Cardiac muscle cell (in vitro differentiated cells and primary cell): ENCODE measurements at places on chromosomes 13 and 19. TPM values are rescaled to one million over a fixed set of nuclear protein-coding genes. Genes with fewer than 3 reads are reported as not detected.

DNA sequence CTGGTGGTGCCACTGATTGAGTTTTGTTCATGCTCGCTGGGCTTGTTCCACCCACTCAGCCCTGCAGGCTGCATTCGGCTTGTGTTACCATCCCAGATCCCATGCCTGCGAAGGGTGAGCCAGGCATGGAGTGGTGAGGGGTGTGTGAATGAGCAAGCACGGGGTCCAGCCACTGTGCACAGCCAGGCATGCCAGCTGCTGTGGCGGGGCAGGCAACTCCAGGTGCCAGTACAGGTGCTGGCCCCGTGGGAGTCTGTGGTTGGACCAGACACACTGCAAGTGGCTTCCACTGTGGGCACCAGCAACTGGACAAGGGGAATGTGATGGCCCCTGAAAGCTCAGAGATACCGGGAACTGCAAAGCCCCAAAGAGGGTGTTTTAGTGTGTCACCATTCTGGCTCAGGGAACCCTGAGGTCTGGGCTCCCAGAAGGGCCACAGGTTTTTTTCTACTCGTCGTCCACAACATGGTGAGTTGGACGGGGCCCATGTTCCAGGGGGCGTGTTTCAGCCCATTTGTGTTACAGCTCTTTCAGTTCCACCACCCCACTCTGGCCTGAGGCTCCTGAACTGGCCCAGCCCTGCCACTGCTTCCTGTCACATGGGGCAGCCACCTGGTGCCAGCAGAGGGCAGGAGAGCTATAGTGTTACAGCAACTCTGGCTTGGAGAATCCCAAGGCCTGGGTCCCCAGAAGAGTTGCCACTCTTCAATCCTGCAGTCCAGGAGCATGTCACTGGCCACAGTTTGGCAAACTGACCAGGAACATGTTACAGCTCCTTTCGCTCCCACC lies 217.0 kb upstream of the OBI1 start:
- H3K27ac ChIP-seq, result no peak overlapping the region
- H3K4me1 ChIP-seq, result no peaks in the 10 kb centered on the region
- DNase-seq, result no peak
- no peaks in the 10 kb centered on the region for H3K27me3 ChIP-seq
- no peak overlapping the region for H3K4me3 ChIP-seq

DNA sequence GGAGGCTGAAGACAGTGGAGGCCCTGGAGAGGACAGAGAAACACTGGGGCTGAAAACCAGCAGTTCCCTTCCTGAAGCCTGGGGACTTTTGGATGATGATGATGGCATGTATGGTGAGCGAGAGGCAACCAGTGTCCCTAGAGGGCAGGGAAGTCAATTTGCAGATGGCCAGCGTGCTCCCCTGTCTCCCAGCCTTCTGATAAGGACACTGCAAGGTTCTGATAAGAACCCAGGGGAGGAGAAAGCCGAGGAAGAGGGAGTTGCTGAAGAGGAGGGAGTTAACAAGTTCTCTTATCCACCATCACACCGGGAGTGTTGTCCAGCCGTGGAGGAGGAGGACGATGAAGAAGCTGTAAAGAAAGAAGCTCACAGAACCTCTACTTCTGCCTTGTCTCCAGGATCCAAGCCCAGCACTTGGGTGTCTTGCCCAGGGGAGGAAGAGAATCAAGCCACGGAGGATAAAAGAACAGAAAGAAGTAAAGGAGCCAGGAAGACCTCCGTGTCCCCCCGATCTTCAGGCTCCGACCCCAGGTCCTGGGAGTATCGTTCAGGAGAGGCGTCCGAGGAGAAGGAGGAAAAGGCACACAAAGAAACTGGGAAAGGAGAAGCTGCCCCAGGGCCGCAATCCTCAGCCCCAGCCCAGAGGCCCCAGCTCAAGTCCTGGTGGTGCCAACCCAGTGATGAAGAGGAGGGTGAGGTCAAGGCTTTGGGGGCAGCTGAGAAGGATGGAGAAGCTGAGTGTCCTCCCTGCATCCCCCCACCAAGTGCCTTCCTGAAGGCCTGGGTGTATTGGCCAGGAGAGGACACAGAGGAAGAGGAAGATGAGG lies 1.5 kb downstream of the PPP1R15A start:
- no peak for DNase-seq
- peaks cover 41% of the 10 kb centered on the region for H3K4me1 ChIP-seq
- peak overlapping the region; percentile 68 for H3K4me3 ChIP-seq
- H3K27me3 ChIP-seq, result no peaks in the 10 kb centered on the region
- H3K36me3 ChIP-seq, result peaks cover 13% of the 10 kb centered on the region
- peak overlapping the region; percentile 99 for H3K27ac ChIP-seq

DNA sequence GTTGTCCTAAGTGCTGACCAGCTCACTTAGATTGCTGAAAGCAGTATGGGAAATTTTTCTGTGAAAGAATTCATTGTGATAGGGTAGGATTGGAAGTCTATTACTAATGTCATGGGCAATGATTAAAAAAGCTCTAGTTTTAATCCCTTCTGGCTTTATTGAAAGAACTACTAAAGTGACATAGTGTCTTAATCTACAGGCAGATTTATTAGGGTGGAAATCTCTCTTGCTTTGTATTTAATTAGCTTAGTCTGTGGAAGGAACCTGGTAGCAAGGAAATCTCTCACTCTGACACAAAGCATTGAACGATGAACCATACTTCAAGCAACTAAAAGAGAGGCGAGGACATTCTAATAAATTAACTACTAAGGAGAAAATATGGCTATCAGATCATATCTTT lies 1029.2 kb upstream of the PCDH20 start:
- H3K4me3 ChIP-seq, result no peak overlapping the region
- H3K27me3 ChIP-seq, result no peaks in the 10 kb centered on the region
- H3K4me1 ChIP-seq, result no peaks in the 10 kb centered on the region
- H3K27ac ChIP-seq, result no peak overlapping the region
- H3K36me3 ChIP-seq, result no peaks in the 10 kb centered on the region

- no peak for DNase-seq
- H3K4me3 ChIP-seq, result no peak overlapping the region
- no peaks in the 10 kb centered on the region for H3K4me1 ChIP-seq
- H3K27me3 ChIP-seq, result no peaks in the 10 kb centered on the region
These were observed 6.4 kb downstream of the ZNF551 start for GRCh38 chr19:57688011-57688763.

DNA sequence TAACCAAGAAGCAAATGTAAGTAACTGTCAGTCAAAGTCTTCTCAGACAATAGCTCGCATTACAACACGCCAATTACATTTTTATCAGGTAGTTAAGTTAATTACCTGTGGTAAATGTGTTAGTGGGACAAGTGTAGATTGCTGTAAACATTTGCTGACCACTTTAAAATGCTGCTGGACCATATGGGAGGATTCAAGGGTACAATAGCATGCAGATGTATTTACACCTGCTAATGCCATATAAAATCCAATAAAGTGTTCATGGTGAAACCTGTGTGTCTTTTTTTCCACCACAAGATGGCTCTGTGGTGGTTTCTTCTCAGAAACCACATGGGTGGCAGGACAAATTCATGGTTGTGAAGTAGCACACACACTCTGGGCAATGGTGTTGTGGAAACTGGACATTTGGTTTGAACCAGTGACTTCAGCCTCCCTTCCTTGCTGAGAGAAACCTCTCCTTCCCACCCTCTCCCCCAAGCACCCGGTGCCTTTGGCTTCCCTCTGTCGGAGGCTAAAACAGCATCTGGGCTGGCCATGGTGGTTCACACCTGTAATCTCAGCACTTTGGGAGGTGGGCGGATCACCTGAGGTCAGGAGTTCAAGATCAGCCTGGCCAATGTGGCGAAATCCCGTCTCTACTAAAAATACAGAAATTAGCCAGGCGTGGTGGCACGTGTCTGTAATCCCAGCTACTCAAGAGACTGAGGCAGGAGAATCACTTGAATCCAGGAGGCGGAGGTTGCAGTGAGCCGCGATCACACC lies 18.1 kb upstream of the GTF3A start:
- no peaks in the 10 kb centered on the region for H3K27me3 ChIP-seq
- H3K27ac ChIP-seq, result no peak overlapping the region
- peak; percentile 56 for DNase-seq

- H3K27me3 ChIP-seq, result peaks cover 9% of the 10 kb centered on the region
- peaks cover 5% of the 10 kb centered on the region for H3K4me1 ChIP-seq
- no peak overlapping the region for H3K4me3 ChIP-seq
- no peak for DNase-seq
- no peak overlapping the region for H3K27ac ChIP-seq
These were observed 1.3 kb downstream of the TNNT1 start for GRCh38 chr19:55147545-55148251.

DNA sequence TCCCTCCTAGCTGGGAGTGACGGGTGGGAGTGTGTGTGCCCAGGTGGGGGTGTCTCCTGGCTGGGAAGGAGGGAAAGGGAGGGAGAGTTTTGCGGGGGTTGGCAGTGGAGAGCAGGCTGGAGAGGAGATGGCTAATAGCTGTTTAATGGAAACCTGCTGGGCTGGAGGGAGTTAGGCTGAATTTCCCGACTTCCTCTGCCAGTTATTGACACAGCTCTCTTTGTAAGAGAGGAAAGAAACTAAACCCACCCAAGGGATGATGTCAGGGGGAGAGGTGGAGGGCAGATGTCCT lies 10.2 kb upstream of the ILF3 start:
- peaks cover 7% of the 10 kb centered on the region for H3K4me1 ChIP-seq
- H3K36me3 ChIP-seq, result peaks cover 7% of the 10 kb centered on the region
- peak overlapping the region; percentile 59 for H3K27ac ChIP-seq
- no peak overlapping the region for H3K4me3 ChIP-seq
- no peak for DNase-seq
- no peaks in the 10 kb centered on the region for H3K27me3 ChIP-seq

GRCh38 chr19:50705422-50706019 lies 14.1 kb downstream of the SHANK1 start:
- peaks cover 24% of the 10 kb centered on the region for H3K27me3 ChIP-seq
- H3K36me3 ChIP-seq, result no peaks in the 10 kb centered on the region
- H3K4me3 ChIP-seq, result no peak overlapping the region
- DNase-seq, result peak; percentile 70
- no peak overlapping the region for H3K27ac ChIP-seq
- no peaks in the 10 kb centered on the region for H3K4me1 ChIP-seq

- H3K36me3 ChIP-seq, result no peaks in the 10 kb centered on the region
- no peak overlapping the region for H3K4me3 ChIP-seq
These were observed 62.1 kb downstream of the RUBCNL start for GRCh38 chr13:46324976-46325375.

GRCh38 chr13:97238432-97238831 lies 16.3 kb downstream of the MBNL2 start:
- no peaks in the 10 kb centered on the region for H3K36me3 ChIP-seq
- H3K27me3 ChIP-seq, result no peaks in the 10 kb centered on the region
- no peak for DNase-seq
- H3K4me3 ChIP-seq, result no peak overlapping the region
- peaks cover 19% of the 10 kb centered on the region for H3K4me1 ChIP-seq
- no peak overlapping the region for H3K27ac ChIP-seq

DNA sequence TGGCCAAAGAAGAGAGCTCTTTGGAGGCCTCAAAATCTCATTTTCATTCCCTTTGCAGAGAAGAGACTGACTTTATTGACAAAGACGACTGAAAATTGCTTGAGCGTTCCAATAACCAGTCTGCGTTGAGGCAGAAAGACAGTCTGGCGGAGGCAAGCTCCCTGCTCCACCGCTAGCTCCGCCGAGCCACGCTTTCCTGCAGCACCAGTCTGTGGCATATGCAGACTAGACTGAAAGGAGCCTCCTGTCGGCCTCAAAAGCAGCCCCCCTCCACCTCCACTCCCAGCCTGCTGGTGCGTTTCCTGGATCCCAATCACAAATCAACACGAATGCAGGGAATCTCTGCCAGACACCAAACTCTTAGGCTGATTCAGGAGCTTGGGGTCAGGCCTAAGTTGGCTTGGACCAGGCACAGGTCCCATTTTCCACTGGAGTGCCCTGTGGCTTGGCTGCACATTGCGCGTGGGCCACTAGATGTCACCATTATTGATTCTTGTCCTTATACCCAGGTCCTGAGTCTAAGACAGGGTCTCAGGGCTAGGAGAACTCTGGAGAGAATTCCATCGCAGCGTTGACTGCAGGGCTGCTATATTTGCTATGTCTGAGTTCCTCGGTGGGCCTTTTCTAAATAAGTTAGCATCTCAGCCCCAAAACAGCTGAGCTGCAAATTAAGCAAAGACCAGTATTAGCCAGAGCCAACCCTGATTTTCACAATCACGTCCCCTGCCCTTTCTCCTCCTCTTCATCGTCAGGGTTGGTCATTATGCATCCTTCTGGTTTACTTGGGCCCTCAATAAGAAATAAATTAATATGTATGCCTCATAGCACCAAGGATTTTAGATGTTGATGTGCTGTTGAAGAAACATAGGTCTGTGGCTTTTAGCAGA lies 5.2 kb upstream of the ZNF507 start:
- no peak overlapping the region for H3K4me3 ChIP-seq
- peak; percentile 61 for DNase-seq
- H3K27me3 ChIP-seq, result no peaks in the 10 kb centered on the region
- no peaks in the 10 kb centered on the region for H3K36me3 ChIP-seq
- H3K27ac ChIP-seq, result no peak overlapping the region

DNA sequence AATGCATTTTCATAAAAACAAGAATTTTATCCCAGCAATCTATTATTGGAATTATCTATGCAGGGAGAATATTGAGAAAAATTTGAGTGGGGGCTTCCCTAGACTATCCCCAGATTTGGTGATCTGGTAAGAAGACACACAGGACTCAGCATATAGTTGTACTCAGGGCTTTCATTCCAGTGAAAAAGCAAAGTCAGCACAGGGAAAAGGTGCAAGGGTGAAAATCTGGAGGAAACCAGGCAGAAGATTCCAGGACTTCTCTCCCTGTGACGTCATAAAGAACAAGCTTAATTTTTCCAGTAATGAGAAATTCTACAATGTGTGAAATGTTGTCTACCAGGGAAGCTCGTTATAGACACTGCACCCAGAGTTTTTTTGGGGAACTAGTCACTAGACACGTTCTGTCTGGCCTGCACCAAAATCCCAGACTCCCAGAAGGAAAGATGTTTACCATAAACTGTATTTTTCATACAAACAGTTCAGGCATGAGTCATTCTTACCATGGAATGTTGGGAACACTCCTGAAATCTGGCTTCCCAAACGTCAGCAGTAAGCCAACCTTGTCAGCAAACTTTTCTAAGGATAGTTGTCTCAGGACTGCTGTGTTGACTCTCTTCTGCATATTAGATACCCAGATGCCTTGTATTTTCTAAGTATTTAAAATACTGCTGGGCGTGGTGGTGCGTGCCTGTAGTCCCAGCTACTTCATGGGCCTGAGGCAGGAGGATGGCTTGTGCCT lies 107.4 kb downstream of the DNAJC3 start:
- H3K4me1 ChIP-seq, result no peaks in the 10 kb centered on the region
- no peak overlapping the region for H3K27ac ChIP-seq
- H3K4me3 ChIP-seq, result no peak overlapping the region

GRCh38 chr13:114256547-114256946 lies 21.9 kb downstream of the CDC16 start:
- no peaks in the 10 kb centered on the region for H3K27me3 ChIP-seq
- H3K36me3 ChIP-seq, result peaks cover 61% of the 10 kb centered on the region
- peaks cover 8% of the 10 kb centered on the region for H3K4me1 ChIP-seq
- no peak for DNase-seq
- H3K27ac ChIP-seq, result no peak overlapping the region

DNA sequence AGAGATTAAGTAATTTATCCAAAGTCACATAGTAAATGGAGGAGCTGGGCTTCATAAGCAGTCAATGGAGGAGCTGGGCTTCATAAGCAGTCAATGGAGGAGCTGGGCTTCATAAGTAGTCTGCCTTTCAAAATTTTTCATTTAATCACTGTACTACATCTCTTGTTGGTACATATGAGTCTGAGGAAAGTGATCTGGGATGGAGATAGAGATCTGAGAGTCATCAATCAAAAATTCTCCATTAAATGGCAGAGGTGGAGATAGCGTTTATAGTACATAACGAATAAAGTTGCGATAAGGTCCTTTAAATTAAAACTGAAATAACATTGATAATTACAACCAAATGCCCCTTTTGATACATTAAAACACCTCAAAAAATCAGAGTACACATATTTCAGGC lies 189.3 kb downstream of the KLF5 start:
- no peaks in the 10 kb centered on the region for H3K27me3 ChIP-seq
- no peak overlapping the region for H3K27ac ChIP-seq
- no peaks in the 10 kb centered on the region for H3K36me3 ChIP-seq

The UPK1A gene
- 0.67 and 1.4 TPM in 2 replicates for polyA plus RNA-seq

The SOX1 gene
- not detected in 2 replicates for polyA plus RNA-seq

The NFIX gene
- polyA plus RNA-seq, result 0.80 TPM in 1 of 2 replicates, not detected in the other

The ZNF491 gene
- polyA plus RNA-seq, result 5.1 and 7.3 TPM in 2 replicates
